DMS153 (cell line): ENCODE measurements at places on chromosomes 6 and 20.

GRCh38 chr6:26576407-26576843 is 20.3 kb upstream of the ABT1 start:
- DNase-seq: no peak

GRCh38 chr6:13733178-13733887 is 21.7 kb upstream of the RANBP9 start:
- peak; percentile 37 for DNase-seq

GRCh38 chr20:49964964-49965780 is 17.6 kb upstream of the SNAI1 start:
- no peak for DNase-seq

DNA sequence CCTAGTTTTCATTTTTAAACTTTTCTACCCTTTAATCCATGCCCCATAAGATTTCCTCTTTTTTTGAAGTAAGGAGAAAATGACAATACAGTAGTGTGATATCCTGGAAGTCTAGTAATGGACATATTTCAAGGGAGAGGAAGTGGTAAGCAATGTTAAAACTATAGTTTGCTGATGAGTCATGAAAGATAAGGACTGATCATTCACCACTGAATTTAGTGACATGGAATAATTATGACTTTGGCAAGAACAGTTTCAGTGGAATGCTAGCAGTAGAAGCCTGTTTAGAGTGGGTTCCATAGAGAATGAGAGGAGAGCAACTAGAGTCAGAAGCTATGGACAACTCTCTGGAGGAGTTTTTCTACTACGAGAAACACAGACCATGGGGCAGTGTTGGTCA is 24.9 kb upstream of the SLC2A12 start:
- no peak for DNase-seq
